ELF-1 (cell line): ENCODE measurements at places on chromosomes 12 and 14.

DNA sequence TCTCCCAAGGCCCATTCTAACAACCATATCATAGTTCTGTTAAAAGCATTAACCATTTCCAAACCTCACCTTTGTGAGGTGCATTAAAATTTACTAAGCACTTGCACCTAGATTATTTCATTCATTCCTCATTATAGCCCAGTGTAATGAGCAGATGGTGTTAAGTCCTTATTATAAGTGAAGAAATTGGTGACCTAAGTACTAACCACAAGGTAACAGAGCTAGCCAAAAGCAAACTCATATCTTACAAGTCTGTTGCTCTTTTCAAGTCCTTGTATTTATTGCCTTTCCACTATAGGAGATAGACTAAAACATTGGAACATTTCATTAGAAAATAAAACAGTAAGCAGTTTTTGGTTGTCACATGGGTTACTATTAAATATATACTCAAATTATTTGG, 49.7 kb downstream of the TDP1 start:
- no peak for DNase-seq

DNA sequence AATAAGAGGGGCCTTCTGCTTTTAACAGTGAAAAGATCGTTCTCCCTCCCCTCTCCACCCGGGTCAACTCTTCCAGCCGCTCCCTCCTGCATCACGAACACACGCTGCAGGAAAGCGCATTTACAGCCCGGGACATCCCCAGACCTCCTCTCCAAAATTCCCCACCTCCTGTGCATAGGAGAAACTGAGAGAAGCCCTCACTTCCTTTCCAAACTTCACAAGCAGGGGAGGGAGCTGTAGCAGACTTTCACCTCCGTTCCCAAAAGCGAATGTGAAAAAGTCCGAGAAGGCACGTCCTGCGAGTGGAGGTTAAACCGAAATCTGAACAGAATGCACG, 513 bp downstream of the BCAT1 start:
- peak; percentile 77 for DNase-seq

DNA sequence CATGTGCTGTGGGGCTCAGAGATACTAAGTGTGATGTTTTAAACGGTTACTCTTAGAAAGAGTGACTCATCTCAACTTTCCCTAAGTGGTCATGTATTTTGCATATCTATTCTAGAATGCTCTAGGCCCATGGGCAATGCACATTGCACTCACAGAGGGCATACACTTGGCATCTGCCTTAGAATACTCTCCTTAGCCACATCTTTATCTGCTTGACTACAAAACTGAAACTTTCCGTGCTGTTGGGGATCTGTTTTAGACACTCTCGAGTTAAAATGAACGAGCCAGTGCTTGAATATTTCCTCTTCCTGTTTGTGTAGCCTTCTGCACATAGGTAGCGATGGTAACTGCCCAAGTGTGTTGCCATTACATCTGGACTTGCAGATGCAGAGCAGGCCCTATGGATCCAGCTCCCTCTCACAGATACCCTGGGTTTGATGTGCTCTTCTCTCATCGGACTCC, 180.5 kb downstream of the CAND1 start:
- no peak for DNase-seq

DNA sequence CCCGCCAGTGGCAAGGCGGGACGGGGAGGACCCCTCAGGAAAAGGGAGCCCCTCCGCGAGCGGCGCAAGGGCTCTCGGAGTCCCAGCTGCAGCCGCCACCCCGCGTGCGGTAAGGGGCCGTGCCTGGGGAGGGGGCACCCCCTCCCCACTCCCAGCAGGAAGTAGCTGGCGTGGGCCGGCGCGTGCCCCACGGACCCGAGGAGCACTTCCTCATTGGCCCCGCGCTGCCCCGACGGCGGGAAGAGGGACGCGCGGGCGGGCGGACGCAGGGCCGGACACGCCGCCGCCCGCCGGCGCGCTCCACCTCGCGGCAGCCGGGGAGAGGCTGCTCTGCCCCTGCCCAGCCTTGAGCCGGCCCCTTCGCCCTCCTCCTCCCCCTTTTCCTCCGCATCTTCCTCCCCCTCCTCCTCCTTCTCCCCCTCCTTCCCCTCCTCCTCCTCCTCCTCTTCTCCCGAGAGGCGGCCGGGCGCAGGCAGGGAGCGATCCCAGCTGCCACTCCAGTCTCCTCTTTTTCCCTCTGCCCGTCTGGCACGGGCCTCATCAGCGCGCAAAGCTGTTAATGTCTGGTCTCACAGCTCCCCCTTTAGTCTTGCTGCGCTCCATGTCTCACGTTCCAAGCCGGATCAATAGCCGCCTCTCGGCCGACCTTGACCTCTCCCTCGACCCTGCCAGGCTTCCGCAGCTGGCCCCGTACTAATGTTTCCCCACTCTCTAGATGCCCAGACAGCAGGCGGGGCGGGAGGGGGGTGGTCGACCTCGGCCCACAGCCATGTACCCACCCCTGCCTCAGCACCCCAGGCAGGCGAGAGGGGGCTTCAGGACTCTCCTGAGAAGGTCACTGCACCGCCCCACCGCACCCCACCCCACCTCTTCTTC, 2.6 kb upstream of the BCL11B start:
- DNase-seq: peak; percentile 94

- DNase-seq: no peak
Measured at GRCh38 chr12:64240781-64241180, 18.7 kb upstream of the KICS2 start.

- DNase-seq: no peak
Measured at GRCh38 chr14:47009615-47010014, 358.0 kb upstream of the RPL10L start.

DNA sequence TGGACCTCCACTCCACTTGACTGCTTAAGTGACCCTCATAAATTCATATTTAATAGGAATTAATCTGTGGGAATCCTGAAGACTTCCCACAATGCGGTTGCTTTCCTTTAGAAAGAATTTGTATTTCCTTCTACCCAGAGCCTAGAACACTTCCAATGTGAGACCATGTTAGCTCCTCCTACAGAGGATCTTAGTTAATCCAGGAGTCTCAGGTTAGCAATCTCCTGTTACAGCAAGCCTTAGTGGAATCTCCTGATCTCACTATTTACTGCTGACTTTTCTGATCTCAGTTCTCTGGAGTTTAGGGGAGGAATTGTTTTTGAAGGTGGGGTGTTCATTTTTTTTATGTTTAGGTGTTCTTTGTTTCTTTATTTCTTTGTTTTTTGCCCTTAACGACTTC, 186.0 kb downstream of the SLC25A21 start:
- no peak for DNase-seq

- DNase-seq: peak; percentile 63
Measured at GRCh38 chr14:51539571-51540037, 112.1 kb upstream of the FRMD6 start.

DNA sequence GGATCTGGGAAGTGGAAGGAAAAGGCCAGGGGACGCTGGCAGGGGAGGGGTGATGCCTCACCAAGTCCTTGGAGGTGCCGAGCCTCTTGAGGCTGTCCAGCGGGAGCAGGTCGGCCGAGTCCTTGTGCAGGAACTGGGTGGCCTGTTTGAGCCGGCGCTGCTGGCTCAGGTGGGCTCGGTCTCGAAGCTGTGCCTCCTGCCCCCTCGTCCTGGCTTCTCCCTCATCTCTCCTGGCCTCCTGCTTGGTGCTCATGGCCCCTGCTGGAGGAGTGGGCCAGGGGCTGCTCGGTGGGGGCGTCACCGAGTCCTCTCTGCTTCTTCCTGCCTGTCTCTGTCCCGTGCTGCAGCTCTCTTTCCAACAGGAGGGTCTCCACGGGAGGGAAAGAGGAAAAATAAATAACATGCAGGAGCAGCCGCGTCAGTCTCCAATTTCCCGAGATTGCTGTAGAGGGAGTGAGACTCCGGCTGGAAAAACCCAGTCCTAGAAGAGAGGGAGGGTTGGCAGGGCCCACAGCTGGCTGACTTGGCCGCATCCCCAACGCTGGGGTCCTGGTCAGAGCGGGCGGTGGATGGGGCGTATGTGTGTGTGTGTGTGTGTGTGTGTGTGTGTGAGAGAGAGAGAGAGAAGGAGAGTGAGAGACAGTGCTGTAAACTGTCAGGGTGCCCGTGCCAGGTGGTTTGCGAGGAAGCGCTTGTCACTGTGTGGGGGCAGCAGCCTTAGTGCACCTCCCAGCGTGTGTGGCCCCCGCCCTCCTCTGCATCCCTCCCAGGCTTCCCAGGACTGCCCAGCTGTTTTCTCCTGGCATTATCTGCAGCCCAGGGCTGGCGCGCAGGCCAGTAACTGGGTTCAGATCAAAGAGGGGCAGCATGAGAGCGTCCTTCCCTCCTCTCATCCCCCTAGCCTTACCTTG, at the start of gene NRIP2:
NRIP2 (minus strand) TSS at position 455 of the 911 bp plus-strand sequence; CDS start at position 403, 52 bp downstream.
- DNase-seq: peak; percentile 35

DNA sequence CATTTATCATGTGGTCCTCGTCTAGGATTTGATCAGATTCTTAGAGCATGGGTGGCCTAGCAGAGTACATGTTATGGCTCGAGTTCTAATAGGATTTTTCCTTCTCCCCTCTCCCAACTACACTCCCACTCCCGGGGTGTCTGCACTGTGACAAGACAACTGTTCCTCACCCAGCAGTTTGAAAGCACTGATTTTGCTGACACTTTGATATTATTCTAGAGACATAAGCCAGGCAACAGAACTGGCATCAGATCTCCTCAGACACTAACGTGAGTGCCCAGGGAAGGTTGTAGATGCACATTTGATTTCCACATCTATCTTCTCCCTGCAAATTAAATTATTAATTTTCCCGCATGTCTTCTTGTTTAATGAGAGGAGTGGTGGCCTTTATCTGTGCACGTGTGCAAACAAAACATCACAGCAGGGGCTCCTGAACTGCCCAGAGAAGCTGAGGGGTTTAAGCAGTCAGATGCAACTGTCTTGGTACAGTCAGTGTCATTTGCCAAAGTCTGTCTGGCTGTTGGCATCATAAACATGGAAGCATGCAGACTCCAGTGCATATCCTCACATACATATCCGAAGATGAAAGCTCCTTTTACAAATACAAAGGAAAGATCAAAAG, 491.8 kb downstream of the NPAS3 start:
- no peak for DNase-seq

DNA sequence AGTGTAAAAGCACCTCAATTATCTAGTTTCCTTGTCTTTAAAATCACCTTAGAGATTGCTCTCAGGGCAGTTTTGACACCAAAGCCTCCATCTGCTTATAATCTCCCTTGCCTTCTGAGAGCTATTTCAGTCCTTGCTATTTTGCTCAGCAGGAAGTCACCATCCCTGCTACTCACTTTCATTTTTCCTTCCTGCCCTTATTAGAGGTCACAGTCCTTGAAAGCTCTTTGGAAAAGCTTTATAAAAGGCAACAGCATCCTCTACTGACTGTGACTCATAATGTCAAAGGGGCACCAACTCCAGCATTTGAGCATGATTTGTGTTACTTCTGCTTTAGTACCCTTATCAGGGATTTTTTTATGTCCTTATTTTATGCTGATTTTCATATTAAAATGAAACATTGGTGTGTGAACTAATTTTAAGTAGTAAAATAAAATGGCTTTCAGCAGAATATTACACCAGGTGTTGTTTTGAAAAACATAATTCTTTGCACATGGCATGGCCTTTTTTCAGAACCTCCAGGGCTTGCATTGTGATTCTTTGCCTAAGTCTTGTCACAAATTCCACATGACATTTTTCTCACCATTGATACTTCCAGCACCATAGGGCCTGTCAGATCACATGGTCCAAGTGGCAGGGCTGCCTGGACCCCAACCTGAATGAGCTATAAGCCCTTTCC, 213.0 kb downstream of the ADAMTS20 start:
- peak; percentile 37 for DNase-seq

- no peak for DNase-seq
Measured at GRCh38 chr12:57157588-57158173, 10.3 kb upstream of the LRP1-AS start.

- peak; percentile 22 for DNase-seq
Measured at GRCh38 chr12:143964-144649, 69.8 kb downstream of the SLC6A12 start.
